ENCODE measurements at places on chromosomes 4 and X. TPM values are rescaled to one million over a fixed set of nuclear protein-coding genes. Genes with fewer than 3 reads are reported as not detected.

GABRG1 gene
- not detected for total RNA-seq

NMU gene
- 3.5 TPM for total RNA-seq

PRSS12 gene
- total RNA-seq, result 30.3 TPM

KLHL4 gene
- total RNA-seq, result 0.50 TPM

RHOXF2 gene
- not detected for total RNA-seq

SEC31A gene
- 143 TPM for total RNA-seq
